ENCODE measurements at places on chromosomes 12 and 14.
A peak's percentile ranks its signal among the peaks of the same experiment; 100 is the strongest.

GRCh38 chr12:104372061-104372720 is 68.7 kb downstream of the EID3 start:
- DNase-seq, result peak; percentile 24

DNA sequence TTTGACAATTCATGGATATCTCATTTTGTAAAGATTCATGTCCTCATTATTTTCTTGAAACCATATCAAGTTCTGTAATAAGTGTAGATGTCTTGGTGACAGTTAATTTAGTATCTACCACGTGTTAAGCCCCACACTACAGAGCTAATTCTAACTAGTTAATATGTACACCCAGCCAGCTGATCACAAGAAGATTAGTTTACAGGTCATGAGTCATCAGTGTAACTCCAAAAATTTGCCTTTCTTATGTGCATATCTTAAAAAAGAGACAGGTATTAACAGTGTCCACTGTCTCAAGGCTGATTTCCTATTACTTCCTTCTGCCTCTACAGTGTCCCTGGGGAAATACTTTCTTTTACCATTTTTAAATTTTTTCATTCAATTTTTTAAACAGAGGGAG is 13.3 kb upstream of the YBX3 start:
- no peak for DNase-seq

GRCh38 chr12:64791036-64791435 is 31.8 kb upstream of the GNS start:
- DNase-seq, result no peak

DNA sequence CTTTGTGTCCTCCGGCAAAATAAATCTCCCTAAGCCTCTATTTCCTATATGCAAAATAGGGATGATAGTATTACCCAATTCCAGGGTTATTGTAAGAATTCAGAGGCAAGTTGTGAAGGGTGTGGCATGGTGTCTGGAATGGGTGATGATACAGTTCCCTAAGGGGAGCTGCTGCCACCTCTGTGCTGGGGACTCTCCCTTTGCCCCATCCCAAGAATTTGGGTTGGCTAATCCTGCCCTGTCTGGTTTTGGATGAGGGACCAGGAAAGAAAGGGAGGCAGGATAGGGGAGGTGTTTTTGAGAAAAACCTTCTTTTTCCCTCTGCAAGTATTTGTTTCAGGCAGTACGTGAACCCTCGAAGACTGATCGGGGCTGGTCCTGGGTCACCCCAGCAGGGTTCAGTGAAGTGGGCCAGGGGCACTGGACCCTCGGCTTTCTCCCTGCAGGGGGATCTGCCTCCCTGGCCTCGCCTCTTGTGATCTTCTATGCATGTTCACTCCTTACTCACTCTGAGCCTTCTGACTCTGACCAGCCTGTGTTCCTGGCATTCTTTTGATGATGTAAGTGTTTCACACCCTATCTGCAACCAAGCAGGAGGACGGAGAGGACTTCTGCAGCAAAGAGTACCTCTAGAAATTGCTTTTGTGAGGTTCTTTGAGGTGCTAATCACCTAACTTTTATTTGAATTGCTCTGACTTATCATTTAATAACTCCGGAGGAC is 60.8 kb downstream of the RASSF3 start:
- no peak for DNase-seq

DNA sequence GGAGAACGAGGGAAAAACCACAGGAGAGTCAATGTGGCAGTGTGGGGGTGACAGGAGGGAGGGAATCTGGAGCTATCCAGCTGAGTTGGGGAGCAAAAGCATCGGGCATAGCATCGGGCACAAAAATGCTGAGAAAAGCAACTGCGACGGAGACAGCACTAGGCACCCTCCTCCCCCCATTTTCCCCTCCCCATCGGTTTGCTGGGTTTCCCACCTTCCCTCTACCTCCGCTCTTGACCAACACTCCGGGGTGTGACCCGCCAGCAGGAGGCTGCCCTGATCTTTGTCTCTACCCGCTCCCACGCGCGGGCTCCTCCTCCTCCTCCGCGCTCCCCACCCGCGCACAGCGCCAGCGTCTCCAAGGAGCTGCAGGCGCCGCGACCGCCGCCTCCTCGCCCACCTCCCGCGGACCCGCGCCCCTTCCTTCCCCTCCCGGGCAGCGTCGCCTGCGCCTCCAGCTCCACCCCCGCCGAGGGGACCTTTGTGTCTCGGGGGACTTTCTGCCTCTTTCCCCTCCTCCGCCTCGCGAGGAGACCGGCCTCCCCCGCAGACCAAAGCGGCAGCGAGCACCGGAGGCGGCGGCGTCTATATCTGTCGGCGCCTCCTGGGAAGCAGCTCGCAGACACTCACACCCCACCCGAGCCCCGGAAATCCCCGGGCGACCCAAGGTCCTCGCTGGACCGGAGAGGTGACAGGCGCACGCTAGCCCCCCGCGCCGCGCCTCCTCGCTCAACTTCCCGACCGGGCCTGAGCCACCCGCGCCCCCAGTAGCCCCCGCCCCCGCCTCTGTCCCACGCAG is 920 bp downstream of the CDK17 start:
- peak; percentile 66 for DNase-seq

DNA sequence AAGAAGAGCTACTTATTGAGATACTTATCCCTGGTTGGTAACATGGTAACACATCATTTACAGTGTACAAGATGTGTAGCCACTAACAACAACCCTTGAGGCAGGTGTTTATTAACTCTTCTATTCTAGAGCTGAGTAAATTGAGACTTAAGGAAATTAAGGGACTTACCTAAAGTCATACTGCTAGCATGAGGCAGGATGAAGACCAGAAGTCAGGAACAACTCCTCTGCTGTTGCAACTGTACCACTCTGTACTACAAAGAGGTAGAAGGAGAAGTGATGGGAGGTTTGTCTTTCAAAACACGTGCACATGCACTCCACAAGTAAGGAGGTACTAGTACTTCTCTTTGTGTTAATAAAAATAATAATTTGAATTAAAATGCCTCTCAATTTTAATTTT is 79.9 kb downstream of the LLPH start:
- no peak for DNase-seq

- no peak for DNase-seq
Measured at GRCh38 chr12:119020406-119021360, 39.3 kb downstream of the SRRM4 start.

GRCh38 chr12:104888481-104888880 is 69.6 kb downstream of the SLC41A2 start:
- DNase-seq, result no peak

- no peak for DNase-seq
Measured at GRCh38 chr12:6376079-6376869, 911 bp upstream of the SCNN1A start.

- DNase-seq, result no peak
Measured at GRCh38 chr12:90122681-90123080, 414.0 kb upstream of the ATP2B1 start.

DNA sequence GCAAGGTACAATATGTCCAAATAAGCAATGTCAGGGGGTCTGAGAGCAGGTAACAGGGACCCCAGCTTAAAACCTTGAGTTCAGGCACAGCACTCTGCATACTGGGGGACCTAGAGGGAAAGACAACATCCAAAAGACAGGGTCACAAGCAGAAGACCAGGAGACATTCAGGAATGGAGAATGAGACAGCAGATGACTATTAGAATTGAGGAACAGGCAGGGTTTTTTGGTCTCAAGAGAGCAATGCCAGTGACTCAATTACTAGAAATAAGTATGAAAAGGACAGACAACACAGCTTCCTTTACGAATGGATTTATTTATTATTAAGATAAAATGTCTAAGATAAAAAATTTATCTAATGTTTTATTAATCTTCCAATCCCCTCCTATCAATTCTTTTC is 223.0 kb downstream of the PTPRO start:
- DNase-seq, result no peak

DNA sequence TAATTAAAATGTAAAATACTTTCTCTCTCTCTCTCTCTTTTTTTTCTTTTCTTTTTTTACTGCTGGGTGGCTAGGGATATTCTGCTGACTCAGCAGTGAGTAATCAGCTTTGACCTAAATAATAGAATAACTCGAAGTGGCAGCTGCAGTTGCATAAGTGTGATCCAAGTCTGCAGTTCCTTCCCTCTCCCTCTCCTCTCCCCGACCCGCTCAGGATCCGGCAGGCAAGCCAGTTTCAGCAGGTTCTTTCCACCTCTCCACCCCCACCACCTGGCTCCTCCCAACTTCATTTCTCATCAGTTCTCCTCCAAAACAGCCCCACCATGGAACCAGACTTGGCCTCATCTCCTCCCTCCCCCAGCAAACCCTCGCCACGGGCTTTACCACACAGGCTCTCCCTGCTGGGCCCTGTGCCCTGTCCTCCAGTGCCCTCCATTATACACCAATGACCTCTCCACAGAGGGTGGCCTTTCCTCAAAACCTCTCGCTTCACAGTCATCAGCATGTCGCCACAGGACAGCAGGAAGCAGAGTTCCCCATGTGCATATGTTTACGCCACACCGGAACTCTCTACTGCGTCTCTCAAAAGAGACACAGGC is 22.4 kb downstream of the SLC7A8 start:
- DNase-seq, result no peak

GRCh38 chr12:13278249-13278787 is 81.8 kb downstream of the EMP1 start:
- no peak for DNase-seq

- DNase-seq, result peak; percentile 11
Measured at GRCh38 chr12:51593539-51593938, 2.5 kb downstream of the SCN8A start.

DNA sequence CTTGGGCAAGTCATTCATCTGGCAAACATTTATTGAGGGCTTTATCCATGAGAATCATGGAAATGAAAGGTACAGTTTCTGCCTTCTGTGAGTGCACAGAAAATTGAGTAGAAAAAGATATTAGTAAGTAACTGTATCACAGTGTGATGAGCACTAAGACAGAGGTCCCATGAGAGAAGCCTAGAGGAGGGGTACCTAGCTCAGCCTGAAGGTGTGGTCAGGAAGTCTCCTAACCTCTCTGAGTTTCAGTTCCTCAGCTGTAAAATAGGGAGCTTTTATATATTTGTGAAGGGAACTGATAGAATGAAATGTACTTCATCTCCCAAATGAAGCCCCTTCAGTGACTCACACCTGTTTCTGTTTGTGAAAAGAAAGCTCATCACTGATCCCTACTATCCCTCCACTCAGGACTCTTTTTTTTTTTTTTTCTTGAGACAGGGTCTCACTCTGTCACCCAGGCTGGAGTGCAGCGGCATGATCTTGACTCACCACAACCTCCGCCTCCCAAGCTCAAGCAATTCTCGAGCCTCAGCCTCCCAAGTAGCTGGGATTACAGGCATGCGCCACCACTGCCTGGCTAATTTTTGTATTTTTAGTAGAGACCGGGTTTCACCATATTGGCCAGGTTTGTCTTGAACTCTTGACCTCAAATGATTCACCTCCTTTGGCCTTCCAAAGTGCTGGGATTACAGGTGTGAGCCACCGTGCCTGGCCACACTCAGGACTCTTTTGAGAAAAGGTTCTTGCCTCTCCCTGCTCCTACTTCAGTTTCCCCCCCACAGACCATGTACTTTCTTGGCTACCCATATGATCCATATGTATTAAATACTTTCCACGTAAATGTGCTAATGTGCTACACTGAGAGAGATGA is 93.7 kb upstream of the FUT8 start:
- DNase-seq, result no peak

DNA sequence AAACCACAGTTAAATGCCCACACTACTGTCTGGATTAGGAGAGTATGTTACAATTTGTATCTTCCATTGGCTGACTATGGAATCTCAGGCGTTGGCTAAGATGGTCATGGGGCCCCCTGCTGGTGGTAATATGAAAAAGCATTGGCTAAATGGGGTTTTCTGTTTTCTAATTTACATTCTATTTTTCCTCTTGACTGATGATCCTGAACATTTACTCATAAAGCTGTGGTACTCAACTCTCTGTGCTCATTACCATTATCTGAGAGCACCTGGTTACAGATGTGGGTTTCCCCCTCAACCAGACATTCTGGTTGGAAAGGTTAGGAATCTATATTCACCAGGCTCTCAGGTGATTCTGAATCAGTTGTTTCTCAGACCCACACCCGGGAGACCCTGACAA is 64.8 kb downstream of the WSCD2 start:
- DNase-seq, result peak; percentile 3

- DNase-seq, result no peak
Measured at GRCh38 chr14:29928117-29928640, 532 bp upstream of the PRKD1 start.

- DNase-seq, result no peak
Measured at GRCh38 chr14:52031781-52032180, 37.1 kb downstream of the NID2 start.

- DNase-seq, result no peak
Measured at GRCh38 chr12:129483111-129483893, 420.5 kb downstream of the TMEM132D start.

GRCh38 chr12:119780786-119781434 is 96.2 kb downstream of the CIT start:
- DNase-seq, result no peak

GRCh38 chr12:53048780-53049401 is 974 bp upstream of the TNS2 start:
- DNase-seq, result no peak

- DNase-seq, result no peak
Measured at GRCh38 chr14:85686908-85687307, 157.0 kb downstream of the FLRT2 start.

- DNase-seq, result no peak
Measured at GRCh38 chr14:74975059-74975810, 19.8 kb upstream of the PGF start.

GRCh38 chr14:32003585-32003984 is 73.5 kb upstream of the ARHGAP5 start:
- DNase-seq, result no peak

DNA sequence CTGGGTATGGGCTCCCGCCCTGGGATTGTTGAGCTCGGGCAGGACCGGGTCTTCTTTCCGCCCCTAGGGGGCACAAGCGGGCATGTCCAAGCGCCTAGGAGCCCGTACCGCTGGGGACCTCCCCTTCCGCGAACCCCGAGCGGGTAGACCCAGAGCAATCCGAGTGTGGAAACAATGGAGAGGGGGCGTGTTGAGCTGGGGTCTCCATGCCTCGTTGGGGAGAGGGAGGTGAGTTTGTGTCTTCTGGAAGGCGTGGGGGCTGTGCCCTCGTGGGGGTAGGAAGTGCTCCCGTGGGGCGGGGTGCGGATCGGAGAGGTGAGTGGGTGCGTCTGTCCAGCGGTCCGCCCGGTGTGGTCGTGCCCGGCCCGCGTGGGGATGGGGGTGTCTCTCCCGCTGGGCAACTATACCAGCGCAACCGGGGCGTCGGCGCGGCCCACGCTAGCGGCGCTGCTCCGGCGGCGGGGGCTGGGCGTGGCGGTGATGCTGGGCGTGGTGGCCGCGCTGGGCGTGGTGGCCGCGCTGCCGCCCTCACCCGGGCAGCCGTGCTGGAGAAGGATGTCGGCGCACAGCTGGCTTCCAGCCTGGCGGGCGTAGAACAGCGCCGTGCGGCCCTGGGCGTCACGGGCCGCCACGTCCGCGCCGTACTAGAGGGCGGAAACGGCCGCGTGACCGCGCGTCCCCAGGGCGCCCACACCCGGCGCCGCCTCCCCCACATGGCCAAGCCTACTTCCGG is 12.2 kb downstream of the AGAP2 start:
- DNase-seq, result no peak

Measured in thymus (tissue), 14 donors.